ENCODE measurements at places on chromosomes 1 and 21.

- DNase-seq = no peak
Observed at GRCh38 chr1:228902781-228903433, 167.6 kb downstream of the RHOU start.

GRCh38 chr1:185965870-185966269, 231.7 kb downstream of the HMCN1 start:
- DNase-seq = no peak

GRCh38 chr1:72439036-72439435, 156.7 kb upstream of the NEGR1 start:
- no peak for DNase-seq

DNA sequence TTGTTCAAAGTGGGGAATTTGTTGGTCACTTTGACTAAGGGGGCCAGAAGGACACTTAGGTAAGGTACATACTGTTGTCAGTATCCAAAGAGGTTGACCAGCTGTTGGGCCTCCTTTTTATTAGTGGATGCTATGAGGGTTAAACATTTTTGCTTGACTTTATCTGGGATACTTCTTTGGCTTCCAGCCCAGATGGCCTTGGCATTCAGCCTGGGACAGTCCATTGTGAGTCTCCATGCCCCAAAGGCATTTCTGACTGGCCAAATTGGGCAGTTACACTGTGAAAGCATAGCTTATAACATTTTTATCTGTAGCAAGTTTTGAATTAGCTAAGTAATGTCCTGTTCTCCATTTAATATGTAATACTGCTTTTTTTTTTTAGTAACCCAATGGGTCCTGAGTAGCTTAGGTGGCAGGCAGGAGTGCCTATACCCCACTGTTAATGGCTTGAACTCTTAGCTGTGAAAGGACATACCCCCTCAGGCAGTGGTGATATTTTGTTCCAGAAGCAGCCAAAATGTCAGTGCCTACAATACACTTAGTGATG, 35.4 kb upstream of the CD1D start:
- DNase-seq = no peak

DNA sequence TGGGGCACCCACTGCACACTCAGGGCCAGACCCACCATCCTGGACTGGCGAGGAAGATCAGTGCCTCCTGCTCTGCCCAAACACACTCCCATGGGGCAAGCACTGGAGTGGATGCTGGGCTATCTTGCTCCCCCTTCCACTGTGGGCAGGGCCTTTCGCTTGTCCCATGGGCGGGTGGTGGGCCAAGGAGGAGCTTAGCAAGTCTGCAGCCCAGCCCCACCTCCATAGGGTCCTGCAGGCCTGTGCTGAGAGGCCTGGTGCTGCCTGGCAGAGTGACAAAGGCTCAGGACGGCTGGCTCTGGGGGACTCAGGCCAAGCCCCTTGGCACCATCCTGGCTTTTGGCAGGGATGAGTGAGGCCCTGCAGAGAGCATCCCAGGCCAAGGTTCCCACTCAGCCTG, 89.4 kb downstream of the PTPRU start:
- DNase-seq = no peak

- DNase-seq = no peak
Observed at GRCh38 chr1:209342441-209343175, 240.9 kb upstream of the CAMK1G start.

DNA sequence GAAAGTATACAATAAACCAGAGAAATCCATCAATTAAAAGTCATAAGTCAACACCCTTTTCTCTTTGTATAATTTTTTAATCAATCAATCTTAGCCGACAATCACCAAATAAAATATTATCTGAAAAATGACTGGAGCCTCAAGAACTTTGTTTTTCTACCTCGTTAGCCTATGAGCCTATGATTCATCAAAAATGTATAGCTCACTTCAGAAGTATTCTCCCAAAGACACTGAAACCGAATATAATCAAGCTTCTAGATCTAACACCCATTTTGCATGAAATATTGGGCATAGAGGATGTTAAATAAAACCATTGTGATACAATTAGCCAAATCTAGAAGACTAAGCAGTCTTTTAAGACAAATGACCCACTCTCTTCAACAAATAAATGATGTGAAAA, 17.8 kb upstream of the RSBN1 start:
- DNase-seq = no peak

DNA sequence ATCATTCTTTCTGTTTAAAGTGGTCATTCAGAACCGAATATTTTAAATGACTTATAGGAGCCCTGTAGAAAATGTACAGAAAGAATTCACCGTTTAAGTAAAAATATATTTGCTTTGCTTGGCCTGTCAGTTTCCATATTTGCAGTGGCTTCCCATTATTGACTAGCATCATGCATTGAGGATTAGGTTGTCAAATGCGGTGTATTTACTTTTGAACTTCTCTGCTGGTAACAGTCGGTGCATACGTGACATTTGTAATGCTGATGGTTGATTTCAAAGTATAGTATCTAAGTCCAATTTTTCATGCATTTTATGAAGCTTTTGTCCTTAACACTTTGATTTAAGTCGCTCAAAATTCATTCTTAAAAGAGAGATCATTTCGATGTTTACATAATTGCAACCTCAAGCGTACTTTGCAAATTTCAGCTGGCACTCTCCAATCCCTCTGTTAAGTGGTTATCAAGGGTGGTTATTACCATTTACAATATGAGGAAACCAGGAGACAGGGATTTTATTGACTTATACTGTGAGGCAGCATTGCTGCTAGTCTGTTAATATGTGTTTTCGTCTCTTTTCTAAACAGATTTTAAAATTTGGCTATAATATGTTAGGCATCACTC, 201.6 kb downstream of the SDCCAG8 start:
- no peak for DNase-seq

DNA sequence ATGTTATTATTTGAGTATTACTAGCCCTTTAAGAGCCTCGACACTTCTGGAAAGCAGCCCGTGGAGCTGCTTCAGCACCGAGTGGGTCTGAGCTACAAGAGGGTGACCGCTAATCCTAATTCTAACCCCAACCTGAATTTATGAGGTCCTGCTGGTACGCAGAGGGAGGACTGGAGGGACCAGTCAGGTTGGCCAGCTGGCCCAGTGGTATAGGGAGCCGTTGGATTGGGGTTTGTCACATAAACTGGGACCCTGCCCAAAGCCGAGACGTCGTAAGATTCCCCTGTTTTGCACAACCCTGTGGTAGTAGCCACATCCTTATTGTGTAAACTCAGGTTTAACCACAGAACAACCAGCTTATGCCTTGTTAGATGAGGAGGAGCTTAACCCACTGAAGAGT, 60.8 kb upstream of the F3 start:
- DNase-seq = no peak

- no peak for DNase-seq
Observed at GRCh38 chr1:67261680-67262079, 46.0 kb upstream of the IL12RB2 start.

DNA sequence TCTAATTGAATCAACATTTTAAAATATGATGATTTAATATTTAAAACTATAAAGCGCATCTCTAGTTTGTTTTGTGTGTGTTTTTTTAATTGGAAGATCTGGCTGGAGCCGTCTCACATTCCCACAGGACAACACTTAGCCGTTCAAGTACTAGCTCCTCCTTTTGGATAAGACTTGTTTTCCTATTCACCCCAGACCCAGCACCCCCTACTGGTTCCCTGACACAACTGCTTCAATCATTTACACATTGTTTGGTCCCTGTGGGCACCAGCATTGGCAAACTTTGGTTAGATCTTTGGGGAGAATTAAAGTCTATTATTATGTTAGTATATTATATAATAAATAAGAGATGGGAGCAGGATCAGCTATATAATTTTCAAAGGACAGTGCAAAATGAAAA, 34.5 kb downstream of the TYW3 start:
- no peak for DNase-seq

DNA sequence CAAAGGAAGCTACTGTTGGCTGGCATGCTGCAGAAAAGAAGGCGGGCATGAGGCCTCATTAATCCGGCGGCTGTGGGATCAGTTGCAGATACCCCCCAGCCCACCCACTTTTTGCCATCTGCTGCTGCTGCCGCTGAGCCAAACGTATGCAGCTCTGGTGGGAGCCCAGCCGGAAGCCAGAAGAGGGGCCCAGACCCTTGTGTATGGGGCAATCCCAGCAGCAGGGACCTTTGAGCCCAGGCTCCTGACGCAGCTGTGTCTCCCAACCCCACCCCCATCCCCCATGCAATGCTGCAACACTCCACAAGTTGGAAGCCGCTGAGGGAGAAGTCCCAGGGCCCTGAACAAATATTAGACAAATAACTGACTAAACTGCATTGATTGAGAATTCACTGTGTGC, 106.0 kb downstream of the ELAVL4 start:
- peak; percentile 93 for DNase-seq

GRCh38 chr1:31426249-31426922, 13.4 kb downstream of the SERINC2 start:
- DNase-seq = no peak

- no peak for DNase-seq
Observed at GRCh38 chr1:86259390-86259789, 102.8 kb upstream of the COL24A1 start.

DNA sequence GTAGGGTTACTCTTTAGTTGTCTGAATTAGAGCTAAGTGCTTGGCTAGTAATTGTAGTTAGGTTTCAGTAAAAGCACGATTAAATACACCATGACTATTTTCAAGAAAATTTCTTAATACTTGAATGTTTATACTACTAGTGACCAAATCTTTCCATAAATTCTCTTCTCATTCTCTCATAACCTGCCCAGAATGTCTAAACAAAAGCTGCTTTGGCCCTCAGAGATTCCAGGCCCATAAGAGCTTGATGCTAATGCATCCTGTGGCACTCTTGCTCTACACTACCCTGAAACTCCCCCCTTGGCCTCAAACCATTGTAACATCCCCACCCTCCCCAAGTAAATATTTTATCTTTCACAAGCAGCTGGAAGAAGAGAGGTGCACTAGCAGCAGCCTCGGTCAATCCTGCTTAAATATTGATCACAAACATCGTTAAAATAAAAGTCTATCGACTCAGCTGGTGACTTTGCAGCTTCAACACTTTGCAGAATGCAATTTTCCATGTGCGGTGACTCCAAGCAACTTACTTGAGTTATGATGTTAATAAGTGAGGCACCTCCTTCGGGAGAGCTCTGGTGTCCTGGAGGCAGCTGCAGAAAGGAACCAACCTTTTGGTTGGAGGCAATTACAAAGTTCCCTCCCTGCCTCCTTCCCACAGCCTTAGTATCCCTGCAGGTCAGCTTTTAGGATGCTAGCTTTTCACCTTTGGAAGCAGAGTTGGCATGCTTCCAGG, 315.6 kb upstream of the PLXNA2 start:
- no peak for DNase-seq

GRCh38 chr1:29876902-29877301, 640.6 kb downstream of the PTPRU start:
- DNase-seq = peak; percentile 15

DNA sequence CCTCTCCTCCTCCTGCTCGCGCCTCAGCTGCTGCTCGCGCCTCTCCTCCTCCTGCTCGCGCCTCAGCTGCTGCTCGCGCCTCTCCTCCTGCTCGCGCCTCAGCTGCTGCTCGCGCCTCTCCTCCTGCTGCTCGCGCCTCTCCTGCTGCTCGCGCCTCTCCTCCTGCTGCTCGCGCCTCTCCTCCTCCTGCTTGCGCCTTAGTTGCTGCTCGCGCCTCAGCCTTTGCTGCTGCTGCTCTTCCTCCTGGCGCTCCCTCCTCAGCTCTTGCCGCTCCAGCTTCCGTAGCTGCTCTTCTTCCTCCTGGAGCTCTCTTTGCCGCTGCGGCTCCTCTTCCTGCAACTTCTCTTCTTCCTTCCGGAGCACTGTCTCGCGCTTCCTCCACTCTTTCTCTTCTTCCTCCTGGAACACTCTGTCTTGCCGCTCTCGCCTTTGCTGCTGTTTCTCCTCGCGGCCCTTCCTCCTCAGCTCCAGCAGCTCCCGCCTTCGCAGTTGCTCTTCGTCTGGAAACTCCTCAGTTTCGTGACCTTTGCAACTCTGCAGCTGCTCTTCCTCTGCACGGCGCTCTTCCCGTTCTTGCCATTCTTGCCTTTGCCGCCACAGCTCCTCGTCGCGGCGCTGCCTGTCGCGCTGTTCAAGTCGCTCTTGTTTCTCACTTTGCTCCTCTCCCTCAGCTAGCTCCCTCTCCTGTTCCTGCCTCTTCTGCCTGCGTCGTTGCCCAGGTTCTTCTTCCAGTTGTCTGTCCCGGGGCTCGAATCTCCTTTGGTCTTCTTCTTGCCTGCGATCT, 3.0 kb downstream of the TCHH start:
- peak; percentile 16 for DNase-seq

DNA sequence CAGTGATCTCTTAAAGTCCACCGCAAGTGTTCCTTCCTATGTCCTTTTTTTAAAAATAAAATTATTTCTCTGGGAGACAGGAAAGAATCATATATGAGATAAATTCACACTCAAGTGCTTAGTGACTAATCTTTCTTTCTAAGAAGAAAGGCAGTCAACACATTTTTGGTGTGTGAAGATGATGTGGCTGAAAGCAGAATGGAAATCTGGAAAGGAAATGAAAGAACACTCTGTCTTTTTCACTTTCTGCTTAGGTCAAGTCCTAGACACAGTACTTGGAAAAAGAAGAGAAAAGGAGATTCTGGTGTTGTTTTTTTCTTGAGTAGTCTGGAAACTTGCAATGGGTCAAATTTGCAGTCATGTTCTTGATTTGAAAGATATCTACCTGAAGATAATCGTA, 45.5 kb upstream of the PRRX1 start:
- no peak for DNase-seq

DNA sequence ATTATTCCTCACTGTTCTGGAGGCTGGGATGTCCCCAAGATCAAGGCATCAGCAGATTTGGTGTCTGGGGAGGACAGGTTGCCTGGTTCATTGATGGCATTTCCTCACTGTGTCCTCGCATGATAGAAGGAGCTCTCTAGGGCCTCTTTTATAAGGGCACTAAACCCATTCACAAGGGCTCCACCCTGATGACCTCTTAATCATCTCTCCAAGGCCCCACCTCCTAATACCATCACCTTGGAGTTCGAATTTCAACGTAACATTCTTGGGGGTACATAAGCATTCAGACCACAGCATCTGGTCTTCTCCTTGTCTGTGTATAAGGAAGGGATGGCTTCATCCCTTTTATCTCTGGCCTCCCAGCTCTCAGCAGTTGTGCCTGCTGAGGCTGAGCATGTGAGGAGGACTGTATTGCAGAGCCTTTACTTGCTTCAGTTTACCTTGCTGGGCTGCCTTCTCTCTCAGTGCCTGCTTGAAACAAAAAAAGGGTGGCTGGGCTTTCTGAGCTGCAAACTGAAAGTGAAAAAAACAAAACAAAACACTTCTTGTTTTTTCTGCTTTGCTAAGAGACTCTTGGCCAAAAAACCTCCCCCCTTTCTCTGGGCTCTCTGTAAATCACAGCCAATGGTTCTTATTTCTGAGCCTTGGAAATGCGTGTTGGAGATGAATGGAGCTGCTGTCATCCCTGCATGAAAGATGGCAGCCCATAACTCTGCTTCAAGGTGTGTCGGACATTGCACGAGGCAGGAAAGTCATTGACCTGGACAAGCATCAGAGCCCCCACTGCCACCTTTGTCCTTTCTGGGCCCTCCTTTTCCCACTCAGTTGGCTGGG, 75.8 kb downstream of the RHOU start:
- no peak for DNase-seq

- DNase-seq = no peak
Observed at GRCh38 chr1:153534226-153534924, 1.4 kb downstream of the S100A6 start.

Data from NCI-H524 (cell line).